HL-60 (cell line): ENCODE measurements at places on chromosomes 13 and 19.

DNA sequence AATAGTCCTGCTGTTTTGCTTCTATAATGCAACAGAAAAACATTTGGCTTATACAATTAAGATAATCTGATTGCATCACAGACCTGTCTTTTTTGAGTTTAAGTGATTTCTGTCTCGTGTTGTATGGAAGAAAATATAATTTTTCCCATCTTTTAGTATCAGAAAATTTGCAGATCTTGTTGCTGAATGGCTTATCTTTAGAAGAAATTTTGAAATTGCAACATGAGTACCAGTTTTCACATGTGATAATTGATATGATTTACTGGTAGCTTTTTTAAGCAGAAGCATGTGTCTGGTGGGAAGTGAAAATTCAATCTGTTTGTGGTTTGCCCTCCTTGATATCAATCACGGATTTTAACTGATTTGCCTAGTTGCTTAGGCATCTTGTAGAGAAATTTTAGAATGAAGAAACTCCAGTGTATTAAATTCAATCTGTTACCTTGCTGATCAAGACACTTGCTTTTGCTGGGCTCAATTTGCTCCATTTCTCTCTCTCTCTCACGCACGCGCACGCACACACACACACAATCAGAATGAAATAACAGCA is 89.8 kb upstream of the MYCBP2 start:
- no peak for DNase-seq

DNA sequence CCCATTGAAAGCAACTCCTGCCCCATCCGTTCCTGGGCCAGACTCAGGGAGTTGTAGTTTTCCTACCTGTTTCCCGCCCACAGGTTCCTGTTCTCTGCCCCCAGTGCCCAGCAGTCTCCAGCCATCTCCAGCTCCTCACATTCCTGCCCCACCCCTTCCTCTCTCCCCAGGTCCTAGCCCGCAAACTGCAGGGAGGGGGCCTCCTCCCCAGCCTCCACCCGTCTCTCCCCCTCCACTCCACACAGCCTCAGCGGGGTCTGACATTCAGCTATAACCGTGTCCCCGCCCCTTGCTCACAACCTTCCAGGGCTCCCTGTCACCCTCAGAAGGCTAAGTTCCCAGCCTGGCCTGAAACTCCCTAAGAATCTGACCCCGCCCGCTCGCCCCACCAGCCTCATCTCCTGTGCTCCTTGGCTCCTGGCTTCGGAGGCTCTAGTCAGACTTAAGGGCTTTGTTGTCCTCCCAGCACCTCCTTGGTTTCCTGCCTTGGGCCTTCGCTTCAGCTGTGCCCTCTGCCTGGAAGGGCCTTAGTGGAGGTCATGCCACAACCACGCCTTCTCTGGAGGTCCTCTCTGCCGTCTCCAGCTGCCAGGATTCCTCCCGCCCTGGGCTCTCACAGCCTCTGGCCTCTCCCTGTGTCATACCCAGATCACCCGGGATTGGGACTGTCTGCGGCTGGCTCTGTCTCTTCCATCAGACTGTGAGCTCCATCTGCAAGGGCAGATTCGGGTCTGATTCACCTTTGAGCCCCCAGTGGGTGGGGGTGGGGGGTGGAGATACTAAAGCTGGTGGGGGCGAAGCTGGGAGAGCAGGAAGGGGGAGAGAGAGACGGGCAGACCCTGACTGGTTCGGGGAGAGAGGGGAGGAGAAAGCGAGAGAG is 5.1 kb upstream of the SPACA6 start:
- no peak for DNase-seq

- no peak for DNase-seq
Measured at GRCh38 chr13:114148521-114148855, 16.1 kb upstream of the RASA3 start.

DNA sequence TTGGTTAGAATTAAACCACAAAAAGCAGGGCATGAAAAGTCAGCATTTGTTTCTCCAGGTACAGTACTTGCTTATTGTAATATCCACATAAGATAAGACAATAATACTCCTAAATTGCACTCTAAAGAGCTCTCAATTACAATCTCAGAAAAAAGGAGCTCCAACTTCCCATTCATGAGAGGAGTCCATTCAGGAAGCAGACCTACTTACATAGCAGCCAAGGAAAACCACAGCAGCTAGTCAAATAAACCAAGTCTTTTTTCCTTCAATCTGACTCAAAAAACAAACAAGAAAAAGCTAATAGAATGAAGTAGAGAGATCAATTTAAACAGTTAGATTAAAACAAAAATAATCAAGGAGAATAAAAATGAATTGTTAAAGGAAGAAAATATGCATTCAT is 885.2 kb upstream of the SLITRK6 start:
- no peak for DNase-seq

GRCh38 chr13:26678330-26678729 is 82.3 kb downstream of the GPR12 start:
- DNase-seq = no peak

DNA sequence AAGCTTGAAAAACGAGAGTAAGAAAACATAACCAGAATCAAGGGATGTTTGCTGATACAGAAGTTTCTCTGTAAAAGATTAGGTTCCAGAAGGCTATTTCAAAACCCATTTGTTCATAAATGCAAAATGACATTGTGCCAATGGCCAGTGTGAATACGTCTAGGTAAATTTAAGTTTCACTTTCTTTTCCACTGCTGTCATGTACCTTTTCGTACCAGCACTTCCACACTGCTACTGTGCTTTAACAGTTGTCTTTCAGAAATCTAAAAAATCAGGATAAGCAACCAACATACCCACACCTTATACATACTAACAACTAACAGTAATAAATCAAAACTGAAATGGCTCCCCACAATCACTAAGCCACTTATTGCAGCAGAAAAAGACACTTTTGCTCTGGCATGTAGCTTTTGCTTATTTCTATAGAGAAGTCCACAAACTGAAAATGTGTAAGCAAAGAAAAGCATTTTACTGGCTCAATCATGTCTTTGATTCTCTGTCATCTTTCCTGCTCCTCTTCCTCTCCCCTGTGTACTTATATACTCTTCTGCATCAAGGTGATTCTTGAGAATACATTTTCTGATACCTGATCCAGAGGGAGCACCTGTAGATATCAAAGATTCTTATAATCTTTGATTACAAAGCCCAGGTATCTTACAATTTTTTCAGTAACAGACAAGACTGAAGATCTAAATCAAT is 34.3 kb downstream of the ELF1 start:
- DNase-seq = no peak

- no peak for DNase-seq
Measured at GRCh38 chr13:33582121-33582520, 235.8 kb upstream of the RFC3 start.

GRCh38 chr13:43232873-43233265 is 209.5 kb downstream of the DNAJC15 start:
- no peak for DNase-seq

DNA sequence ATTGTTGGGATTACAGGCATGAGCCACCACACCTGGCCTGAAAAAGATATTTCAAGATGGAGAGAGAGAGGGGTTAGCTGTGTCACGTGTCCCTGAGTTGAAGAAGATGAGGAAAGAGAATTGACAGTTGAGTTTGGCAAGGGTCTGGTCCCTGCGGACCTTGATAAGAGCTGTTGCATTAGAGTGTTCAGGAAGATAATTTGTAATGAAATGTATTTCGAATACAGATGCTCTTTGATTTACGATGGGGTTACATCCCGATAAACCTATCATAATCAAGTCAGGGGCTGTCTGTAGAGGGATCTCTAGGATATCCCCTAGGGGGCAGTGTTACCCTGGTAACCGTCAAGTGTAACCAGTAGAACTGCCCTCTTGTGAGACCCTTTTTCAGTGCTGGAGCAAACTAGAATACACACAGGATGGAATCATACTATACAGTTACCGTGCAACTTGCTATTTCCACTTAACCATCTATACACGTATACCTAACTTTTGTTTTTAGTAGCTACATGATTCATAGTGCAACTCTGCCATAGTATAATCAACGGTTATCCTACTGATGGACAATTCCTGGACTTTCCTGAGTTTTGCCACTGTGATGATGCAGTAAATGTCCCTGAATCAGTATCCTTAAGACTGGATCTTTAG is 1.5 kb upstream of the ELOF1 start:
- peak; percentile 86 for DNase-seq

DNA sequence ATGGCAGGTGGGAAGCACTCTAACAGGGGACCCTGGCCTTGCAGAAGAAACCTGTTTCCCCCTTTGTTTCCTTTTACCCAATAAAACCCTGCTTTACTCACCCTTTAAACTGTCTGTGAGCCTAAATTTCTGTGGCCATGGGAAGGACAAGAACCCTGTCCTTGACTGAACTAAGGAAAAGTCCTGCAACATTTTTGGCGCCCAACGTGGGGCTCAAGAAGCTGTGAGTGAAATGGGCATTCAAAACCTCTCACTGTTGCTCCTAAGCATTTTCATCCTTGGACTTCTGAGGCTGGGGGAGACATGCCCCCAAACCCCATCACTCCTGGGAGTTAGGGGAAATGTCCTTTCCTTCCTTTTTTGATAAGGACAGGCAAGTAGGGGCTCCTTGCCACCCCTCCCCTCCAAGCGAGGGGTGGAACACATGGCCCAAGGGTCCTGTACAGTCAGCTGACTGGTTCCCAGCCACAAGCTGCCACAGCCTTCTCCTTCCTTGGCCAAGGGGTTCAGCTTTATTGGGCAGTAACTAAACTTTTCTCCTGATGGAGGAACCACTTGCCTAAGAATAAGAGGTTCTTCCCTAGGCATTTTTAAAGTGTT is 381.6 kb downstream of the KLF5 start:
- DNase-seq = no peak

- DNase-seq = no peak
Measured at GRCh38 chr13:34408640-34409039, 533.4 kb upstream of the NBEA start.

DNA sequence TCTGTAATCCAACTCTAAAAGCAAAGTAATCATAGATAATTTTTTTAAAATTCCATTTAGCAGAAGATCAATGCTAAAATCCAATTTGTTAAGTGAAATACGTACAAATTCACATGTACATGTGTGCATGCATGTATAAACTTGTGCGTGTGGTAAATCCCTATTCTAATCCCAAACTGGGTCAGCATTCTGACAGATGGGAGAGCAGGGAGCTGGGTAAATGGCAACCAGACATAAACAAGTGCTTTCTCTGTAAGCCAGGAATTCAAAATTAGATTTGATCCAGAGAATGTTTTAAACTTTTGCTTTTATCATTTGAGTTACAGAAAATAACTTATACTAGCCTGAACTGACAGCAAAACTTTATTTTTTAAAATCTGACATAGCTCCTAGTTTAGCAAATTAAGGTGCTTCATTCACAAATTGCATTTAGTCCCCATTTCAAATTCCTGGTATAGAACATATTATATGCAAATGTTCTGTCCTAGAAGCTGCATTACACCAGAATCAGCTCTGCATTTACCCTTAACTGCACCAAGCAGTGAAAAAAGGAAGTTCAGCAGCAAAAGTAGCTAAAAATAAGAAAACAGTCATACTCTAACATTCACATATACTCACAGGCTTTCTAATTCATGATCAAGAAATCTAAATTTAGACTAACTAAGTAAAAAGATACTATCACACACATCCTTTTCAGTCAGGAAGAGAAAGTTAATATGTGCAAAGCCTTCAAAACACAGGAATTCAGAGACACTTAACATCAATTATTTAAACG is 32.6 kb downstream of the UBL3 start:
- DNase-seq = peak; percentile 26

GRCh38 chr13:27252467-27252866 is 1.1 kb downstream of the RPL21 start:
- no peak for DNase-seq
